ENCODE measurements at places on chromosomes 6 and 20. TPM values are rescaled to one million over a fixed set of nuclear protein-coding genes. Genes with fewer than 3 reads are reported as not detected.

The IPCEF1 gene
- 0.94 TPM for total RNA-seq

The YIPF3 gene
- total RNA-seq, result 81.4 TPM

The SMIM8 gene
- total RNA-seq, result 2.7 TPM

The BTNL2 gene
- total RNA-seq, result not detected

The HLA-DRA gene
- not detected for total RNA-seq

The EPHA7 gene
- not detected for total RNA-seq

Data from hair follicular keratinocyte (primary cell).